ENCODE measurements at places on chromosomes 6 and 20.

DNA sequence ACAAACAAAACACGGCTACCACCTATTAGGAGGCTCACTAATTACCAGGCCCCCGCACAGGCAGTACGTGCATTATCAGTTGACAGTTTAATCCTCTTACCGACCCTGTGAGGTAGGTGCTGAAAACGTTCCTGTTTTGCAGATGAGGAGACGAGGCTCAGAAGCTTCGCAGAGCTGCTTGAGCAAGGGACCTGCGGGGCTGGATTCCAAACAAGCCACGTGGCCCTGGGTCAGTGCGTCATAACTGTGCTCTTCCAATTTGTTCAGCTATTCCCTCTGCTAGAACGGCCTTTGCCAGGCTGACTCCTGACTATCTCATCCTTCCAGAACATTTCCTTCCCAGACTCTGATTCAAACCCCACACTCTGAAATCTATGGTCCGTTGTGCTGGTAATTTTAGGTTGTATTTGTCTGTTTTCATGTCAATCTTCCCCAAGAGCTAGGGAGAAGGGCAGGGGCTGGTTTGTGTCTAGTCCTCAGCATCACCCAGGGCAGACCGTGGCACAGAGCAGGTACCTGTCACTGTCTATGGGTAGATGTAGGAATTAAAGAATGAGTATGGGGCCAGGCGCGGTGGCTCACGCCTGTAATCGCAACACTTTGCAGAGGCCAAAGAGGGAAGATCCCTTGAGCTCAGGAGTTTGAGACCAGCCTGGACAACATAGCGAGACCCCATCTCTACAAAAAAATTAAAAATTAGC lies 28.8 kb upstream of the TLDC2 start:
- no peak for DNase-seq

GRCh38 chr6:52046456-52046855 lies 41.0 kb downstream of the PKHD1 start:
- no peak for DNase-seq

- no peak for DNase-seq
These were observed 20.5 kb downstream of the RSPH9 start for GRCh38 chr6:43665376-43665775.

- no peak for DNase-seq
These were observed 185.8 kb downstream of the PHF3 start for GRCh38 chr6:63821442-63821841.

DNA sequence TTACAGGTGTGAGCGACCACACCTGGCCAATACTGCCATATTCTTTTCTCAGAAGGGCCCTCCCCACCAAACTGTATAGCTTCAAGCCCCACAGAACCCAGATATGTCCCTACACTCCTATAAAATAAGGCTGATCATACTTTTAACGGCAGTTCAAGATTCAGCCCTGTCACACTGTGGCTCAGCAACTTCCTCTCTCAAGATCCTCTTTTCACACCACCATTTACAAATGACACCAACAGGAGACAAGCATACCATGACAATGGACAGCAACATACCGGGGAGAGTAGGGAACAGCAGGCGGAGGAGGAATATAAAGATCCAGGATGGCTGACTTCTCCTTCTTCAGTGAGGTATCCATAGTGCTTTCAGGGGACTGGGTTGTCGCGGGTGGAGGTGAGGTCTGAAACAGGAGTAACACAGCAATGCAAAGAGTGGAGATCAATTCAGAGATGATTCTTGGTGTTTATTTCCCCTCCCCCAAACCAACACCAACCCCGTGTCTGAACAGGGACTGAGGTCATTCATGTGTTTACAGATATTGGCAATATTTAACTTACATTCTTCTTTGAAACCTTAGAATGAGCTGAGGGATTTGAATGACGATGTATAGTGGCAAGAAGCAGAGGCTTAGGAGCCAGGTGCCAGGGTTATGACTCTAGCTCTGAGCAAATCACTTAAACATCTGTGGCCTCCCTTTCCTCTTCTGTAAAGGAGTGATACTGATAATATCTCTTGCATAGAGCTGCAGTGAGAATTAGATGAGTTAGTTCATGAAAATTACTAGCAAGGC lies 57.6 kb upstream of the IPCEF1 start:
- no peak for DNase-seq

DNA sequence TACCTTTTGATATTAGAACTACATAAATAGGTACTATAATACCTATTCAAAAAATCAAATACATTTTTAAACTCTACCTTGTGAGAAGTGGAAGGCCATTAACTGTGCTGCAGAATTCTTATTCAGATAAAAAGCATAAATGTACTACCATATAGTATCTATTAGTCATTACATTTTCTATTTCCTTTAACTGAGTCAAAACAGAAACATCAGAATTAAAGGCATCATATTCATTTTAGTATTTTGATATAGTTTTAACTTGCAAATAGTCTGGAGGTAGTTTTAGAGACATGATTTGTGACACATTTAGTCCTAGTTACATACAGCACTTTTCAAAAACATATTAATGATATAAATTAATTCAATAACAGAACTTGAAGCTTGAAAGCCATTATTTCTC lies 39.9 kb upstream of the TAB2 start:
- no peak for DNase-seq

- no peak for DNase-seq
These were observed 45.5 kb upstream of the NXT1 start for GRCh38 chr20:23305098-23305497.

GRCh38 chr6:73873081-73873480 lies 177.1 kb downstream of the CD109 start:
- no peak for DNase-seq

GRCh38 chr6:79246891-79247290 lies 12.4 kb upstream of the HMGN3 start:
- peak; percentile 41 for DNase-seq

DNA sequence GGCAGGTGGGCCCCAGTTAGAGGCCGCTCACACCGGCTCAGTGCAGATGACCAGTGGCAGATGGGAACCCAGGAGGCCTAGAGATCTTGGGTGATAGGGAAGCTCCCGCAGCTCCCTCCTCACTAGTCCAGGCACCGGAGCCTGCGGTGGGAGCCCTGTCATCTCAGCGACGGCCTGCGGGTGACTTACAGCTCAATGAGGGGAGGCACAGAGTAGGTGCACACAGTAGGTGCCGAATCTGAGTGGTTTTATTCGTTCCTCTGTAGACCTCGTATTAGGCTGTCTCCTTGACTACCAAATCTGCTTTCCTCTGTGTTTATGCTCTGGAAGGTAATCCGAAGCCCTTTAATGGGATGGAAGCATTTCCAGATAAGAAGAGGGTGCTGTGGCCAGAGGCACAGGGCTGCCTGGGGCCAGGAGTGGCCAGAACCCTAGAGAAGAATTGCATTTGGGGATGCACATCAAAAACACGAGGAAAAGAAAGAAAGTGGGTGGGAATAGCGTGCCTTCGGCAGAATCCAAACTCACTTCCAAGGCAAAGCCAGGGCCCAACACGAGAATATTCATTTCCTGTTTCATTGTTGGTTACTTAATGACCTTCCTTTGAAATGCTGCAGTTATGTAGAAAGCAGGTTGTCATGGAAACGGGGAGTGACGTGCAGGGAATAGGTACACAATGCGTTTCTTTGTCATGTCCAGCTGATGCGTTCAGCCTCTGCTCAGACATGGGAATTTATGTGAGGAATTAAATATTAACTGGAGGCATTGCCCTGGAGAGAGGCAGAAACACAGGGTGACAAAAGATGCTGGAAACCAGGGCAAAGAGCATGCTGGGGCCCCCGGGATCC lies 24.7 kb downstream of the MYT1 start:
- no peak for DNase-seq

DNA sequence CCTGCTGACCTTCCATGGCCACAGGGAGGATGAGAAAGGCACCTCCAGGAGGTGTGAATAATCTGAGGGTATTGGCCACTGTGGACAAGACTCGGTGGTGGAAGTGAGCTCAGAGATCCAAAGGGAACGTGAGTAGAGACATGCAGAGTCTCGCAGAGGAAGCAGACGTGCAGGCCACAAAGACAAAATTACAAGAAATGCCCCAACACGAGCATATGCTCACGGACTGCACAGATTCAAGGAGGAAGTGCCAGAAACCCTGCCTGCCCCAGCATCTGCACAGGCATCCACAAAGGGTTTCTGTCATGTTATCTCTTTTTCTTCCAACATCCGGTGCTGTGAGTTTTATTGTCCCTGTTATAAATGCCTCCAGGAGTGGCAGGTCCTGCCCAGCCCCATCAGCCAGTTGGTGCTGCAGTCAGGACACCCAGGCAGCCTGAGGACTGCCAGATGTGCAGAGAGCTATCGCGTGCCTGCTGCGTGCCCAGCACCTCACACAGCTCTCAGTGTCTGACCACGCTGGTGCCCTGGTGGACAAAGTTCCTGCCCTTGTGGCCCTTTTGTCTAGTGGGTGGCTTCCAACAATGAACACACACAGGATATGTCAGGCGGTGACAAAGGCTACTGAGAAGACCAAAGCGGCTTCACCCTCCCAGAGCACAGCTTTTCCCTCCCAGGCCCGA lies 34.0 kb upstream of the FANCE start:
- DNase-seq = no peak

DNA sequence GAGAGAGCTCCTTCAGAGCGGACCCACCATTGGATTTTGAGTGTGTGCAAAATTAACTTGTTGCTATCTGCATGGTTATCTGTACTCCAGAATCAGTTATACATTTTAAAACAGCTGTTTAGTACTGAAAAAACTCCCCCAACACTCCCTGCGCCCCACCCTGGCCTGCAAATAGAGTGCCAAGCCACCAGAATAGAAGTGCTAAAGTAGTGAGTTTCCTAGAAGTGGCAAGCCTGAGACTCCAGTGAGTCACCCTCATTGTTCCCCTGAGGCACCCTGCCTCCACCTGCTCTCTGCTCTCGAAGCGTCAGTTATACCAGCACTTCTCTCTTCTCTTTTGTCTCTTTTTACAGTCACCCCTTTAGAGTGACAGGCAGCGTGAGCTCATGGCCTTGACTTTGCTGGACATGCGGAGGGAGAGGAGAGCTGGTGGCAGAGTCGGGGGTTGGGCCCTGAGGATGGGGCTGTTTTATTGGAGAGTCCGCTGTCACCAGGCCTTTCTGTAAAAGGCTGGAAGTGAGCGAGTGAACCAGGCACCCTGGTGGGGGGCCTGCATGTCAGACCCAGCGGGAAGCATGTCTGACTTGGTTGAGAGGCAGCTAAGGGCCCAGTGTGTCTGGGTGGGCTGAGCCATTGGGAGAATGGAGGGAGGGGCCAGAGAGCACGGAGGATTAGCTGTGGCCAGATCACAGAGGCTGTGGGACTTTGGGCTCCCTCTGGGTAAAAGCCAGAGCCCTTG lies 10.4 kb downstream of the IGF2R start:
- peak; percentile 67 for DNase-seq

DNA sequence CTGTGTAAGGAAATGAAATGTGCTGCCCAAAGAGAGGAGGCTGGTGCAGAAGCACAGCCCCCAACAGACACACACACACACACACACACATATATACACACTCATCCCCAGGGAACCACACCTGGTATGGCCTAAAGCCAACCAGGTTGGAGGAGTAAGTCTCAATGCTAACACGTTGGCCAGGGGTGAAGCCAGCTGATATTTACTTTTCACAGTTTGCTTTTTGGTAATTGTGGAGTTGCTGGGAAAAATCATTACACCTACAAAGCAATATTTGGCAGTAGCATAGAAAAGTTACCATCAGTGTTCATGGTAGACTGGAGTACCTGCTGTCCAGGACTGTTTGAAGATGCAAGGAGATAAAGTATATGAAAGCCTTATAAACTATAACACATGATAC lies 50.3 kb upstream of the NAA20 start:
- DNase-seq = no peak

- no peak for DNase-seq
These were observed 120.4 kb upstream of the GGTLC1 start for GRCh38 chr20:24109008-24109407.

- DNase-seq = peak; percentile 21
These were observed 32.5 kb downstream of the STK38 start for GRCh38 chr6:36514554-36515456.

GRCh38 chr6:44650495-44650894 lies 263.0 kb downstream of the CDC5L start:
- DNase-seq = no peak

- DNase-seq = no peak
These were observed 75.8 kb downstream of the SYCP2L start for GRCh38 chr6:10962673-10963072.

Data from GM20000 (cell line).